ENCODE measurements at places on chromosomes 11 and 22.

GRCh38 chr11:36070213-36070953 lies 126.5 kb downstream of the LDLRAD3 start:
- DNase-seq, result no peak

- no peak for DNase-seq
Measured at GRCh38 chr11:37409124-37409523, 811.1 kb upstream of the RAG2 start.

GRCh38 chr11:117933475-117933874 lies 4.3 kb upstream of the TMPRSS13 start:
- DNase-seq, result no peak

DNA sequence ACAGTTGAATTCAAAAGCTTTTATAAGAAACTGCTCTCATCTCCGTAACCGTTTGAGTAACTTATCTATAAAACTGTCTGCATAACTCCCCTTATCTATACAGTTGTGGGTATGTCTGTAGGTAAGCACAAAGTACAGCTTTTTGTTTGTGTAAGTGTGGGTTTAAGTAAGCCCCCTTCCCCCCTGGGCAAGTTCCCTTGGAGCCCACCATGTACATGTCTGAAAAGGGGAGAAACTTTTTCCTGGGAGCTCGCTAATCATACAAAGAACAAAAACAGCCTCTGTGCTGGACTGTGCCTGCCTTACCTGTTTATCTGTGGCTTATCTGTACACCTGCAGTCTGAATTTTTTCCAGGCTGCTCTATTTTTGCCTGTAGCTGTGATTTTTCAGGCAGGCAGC lies 36.3 kb upstream of the TMEM45B start:
- no peak for DNase-seq

- no peak for DNase-seq
Measured at GRCh38 chr11:32148895-32149294, 58.0 kb downstream of the RCN1 start.
